ENCODE measurements at places on chromosomes 1 and 21.

DNA sequence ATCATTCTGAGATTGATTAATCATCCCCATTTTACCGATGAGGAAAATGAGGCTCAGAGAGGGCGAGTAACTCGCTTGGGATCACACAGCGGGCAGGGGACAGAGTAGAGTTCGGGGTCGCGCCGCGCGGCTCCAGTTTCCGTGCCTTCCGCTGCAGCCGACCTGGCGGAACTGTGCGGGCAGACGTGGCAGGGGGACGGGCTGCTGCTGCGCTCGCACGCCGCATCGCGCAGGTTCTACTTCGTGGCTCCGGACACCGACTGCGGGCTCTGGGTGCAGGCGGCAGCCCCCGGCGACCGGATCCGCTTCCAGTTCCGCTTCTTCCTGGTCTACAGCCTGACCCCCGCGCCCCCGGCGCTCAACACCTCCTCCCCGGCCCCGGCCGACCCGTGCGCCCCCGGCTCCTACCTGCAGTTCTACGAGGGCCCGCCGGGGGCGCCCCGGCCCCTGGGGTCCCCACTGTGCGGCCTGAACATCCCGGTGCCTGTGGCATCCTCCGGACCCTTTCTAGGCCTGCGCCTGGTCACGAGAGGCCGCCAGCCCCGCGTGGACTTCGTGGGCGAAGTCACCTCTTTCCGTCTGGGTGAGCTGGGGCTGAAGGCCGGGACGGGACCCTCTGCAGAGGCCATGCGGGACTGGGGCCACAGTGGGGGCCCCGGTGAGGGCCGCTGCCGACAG, 2.3 kb downstream of the LDLRAD2 start:
- no peak for DNase-seq

DNA sequence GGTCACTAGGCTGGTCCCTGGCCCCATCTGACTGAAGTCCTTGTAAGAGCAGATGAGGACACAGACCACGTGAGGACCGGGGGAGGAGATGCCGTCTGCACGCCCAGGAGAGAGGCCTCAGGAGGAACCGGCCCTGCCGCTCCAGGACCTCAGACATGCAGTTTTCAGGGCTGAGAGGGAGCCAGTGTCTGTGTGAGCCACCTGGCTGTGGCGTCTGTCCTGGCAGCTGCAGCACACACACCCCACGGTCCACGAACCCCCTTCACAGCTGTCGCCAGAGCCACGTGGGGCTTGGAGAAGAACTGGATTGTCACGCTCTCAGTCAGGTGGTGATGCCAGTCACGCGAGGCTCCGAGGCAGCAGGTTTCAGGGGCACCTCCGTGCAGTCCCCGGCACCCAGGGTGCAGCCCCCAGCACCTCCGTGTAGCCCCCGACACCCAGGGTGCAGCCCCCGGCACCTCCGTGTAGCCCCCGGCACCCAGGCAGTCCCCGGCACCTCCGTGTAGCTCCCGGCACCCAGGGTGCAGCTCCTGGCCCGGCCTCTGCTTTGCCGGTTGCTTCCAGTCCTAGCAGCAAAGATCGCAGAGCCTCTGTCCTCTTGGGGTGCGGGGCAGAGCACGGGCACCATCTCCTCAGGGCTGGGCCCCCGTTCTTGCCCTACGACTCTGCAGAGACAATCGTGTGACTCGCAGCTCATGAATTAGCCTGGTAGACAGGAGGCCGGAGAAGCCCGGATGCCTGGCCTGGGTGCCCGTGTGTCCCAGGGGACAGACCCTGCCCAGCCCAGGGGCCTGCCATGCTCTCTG, 19.0 kb upstream of the SUMO3 start:
- peak; percentile 44 for DNase-seq

- DNase-seq = no peak
Measured at GRCh38 chr1:9657521-9658032, 6.0 kb downstream of the PIK3CD start.

DNA sequence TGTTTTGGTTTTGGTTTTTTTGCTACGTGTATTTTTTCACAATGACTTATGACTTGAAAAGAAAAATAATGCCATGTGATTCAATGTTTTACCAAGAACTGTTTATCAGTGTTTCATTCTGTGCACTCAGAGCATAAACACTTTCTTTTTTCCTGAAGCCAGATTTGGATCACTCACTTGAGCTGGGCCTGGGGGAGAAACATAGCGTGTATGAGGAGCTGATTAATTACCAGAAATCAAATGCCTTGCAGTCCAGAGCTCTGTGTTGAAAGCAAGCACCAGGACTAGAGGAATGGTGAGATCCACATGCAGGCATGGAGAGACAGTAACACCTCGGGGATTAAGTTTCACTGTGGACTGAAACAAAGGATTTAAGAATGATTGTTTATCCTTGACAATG, 642.1 kb upstream of the ADGRL2 start:
- no peak for DNase-seq

- DNase-seq = peak; percentile 47
Measured at GRCh38 chr1:117120774-117121588, 568 bp downstream of the TRIM45 start.

DNA sequence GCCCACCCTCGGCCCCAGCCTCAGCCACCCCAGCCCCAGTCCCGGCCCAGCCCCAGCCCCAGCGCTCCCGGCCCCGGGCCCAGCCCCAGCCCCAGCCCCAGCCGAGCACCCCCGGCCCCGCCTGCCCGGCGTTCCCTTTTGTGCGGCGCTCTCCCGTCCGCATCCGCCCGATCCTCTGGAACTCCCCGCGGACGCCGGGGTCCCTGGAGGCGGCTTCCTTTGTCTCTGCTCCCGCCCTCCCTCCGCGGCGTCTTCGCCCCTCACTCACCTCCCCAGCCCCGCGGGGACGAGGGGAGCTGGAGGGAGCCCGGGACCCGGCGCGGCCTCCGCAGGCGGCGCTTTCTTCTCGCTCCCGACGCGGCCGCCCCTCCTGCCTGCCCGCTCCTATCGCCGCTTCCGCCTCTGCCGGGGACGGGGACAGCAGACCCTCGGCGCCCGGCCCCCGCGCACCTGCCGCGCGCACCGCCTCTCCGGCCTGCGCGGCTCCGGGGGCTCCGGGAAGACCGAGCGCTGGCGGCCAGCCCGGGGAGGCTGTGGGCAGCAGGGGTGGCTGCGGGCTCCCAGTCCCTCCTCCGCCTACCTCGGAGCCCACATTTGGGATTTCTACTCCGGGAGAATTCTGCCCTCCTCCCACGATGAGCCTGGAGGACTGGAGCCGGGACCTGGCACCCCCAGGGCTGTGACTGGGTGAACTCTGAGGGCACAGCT, 14.0 kb downstream of the AGRN start:
- DNase-seq = no peak

DNA sequence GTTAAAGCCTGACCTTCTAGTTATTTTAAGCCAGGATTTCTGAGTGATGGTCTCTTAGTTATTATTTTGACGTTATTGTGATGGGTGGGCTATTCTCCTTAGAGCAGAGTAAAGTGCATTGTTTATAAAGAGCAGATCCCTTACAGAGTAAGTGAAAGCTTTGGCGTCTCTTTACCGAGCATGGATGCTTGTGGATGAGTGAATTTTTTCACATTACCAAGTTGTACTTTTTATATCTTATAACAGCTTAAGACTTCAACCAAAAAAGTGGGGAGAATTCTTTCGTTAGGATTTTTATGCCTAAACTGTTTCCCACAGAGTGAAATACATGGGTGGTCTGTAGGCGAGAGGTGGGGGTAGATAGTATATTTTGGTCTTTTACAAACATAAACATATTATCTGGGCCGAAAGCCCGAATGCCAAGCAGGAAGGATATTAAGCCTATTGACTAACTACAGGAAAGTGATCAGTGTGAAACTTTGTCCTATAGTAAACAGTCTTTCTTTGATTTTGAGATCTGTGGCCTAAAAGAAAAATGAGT, 279.1 kb upstream of the C1orf105 start:
- no peak for DNase-seq
